Activated gamma-delta T cell (primary cell): ENCODE measurements at places on chromosomes 12 and 14.

DNA sequence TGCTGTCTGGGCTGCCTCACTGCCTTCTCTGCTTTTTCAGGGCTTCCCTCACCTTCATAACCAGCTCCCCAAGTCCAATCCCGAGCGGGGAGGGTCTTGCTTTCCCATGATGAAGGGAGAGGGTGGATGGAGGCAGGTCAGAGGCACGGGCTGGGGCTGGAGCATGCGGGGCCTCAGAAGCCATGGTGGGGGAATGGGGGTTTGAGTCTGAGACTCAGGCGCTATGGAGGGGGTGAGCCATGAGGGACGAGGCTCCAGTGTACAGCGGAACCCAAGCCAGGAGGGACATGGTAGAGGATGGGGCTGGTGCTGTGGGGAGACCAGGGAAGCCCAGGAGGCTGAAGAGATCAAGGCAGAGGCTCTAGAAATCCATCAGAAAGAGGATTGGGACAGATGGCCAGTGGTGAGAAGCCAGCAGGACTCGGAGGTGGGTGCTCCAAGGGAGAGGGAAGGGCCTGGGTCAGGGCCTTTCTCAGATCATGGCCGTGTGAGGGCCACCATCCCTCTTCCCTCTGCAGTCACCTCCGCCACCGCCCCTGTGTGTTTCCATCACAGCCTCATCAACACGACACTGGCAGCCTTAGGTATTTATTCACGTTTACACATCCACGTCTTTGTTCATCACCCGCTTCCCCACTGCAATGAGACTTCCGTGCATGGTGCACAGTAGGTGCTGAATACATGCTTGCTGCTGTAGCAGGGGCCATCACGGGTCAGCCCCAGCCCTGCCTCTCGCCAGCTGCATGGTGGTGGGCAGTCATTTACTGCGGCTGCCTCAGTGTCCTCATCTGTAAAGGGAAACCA, 144.7 kb downstream of the ADGRD1 start:
- DNase-seq = no peak

- DNase-seq = no peak
Measured at GRCh38 chr14:89746654-89747053, 207.9 kb downstream of the EFCAB11 start.

GRCh38 chr12:92560713-92561542, 141.9 kb upstream of the PLEKHG7 start:
- DNase-seq = no peak

- DNase-seq = no peak
Measured at GRCh38 chr14:32022938-32023466, 54.1 kb upstream of the ARHGAP5 start.

- DNase-seq = no peak
Measured at GRCh38 chr14:59246566-59246965, 58.1 kb downstream of the DAAM1 start.

- no peak for DNase-seq
Measured at GRCh38 chr12:111037047-111037446, 116.7 kb upstream of the MYL2 start.

- DNase-seq = no peak
Measured at GRCh38 chr14:73775339-73776193, 61.4 kb upstream of the PNMA1 start.

- DNase-seq = no peak
Measured at GRCh38 chr12:57127101-57127725, 1.1 kb upstream of the LRP1 start.

DNA sequence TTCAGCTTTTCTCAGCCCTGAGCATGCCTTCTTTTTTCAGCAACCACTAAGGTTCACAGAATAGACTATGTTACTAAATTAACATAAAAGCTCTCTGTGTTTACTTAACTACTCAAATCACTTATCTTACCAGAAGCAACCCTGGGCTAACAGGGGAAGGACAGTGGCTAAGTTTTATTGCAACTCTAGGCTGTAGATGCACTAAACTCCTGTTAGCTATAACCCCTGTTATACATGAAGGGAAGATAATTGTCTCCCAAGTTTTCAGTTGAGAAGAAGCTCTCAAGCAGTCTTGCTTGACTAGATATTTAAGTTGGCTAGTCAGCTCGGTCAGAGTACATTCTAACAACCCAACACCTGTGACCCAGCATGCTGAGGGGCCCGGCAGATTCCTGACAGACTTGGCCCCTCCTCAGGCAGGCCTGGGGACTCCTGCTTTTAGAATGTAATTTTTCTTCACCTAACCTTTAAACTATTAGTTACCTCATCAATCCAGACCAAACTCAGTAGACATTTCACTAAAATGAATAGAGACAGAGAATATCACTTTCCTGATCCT, 464.5 kb downstream of the EGLN3 start:
- DNase-seq = no peak

- DNase-seq = no peak
Measured at GRCh38 chr14:100767788-100768536, 41.3 kb downstream of the DLK1 start.

DNA sequence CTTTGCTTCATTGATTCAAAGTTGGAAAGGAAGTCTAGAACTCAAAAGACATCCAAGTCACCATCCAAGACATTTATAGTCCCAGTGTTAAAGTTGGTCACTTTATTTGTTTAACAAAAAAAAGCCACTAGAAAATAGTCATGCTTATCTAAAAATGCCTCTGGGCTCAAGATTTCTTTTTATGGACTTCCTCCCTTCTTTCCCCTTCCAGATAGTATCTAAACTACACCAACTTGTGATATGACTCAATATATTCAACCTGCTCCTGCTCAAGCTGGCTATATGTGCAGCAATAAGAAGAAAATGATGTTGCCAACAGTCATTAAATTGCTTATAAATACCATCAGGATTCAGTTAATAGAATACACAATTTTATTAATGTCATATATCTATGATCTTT, 1177.1 kb downstream of the FLRT2 start:
- no peak for DNase-seq

DNA sequence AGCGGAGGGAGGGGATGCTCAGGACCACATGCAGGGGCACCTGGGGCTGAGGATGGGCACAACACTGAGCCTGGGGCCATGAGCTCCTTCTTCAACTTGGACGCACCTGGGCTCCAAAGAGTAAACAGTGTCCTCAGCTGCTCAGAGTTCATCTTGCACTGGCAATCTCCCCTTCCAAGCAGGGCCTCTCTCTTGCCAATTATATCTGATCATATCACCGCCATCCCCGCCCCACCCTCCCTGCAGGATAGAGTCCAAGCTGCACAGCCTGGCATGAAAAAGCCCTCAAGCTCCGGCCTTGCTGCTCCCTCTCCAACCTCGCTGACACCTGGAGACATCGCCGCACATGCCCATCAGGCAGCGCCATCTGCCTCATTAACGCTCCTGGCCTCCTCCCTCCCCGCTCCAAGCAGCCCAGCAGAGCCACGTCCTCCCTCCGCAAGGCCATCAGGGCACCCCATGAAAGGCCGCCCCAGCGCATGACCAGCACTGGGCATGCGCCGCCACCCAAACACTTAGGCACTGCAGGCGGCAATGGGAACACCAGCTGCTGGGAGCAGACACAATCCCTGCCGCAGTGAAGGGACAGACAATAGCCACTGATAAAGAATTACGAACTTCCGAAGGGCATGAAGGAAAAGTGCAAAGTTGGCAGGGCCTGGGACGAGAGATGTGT, 88.8 kb downstream of the CHGA start:
- no peak for DNase-seq

DNA sequence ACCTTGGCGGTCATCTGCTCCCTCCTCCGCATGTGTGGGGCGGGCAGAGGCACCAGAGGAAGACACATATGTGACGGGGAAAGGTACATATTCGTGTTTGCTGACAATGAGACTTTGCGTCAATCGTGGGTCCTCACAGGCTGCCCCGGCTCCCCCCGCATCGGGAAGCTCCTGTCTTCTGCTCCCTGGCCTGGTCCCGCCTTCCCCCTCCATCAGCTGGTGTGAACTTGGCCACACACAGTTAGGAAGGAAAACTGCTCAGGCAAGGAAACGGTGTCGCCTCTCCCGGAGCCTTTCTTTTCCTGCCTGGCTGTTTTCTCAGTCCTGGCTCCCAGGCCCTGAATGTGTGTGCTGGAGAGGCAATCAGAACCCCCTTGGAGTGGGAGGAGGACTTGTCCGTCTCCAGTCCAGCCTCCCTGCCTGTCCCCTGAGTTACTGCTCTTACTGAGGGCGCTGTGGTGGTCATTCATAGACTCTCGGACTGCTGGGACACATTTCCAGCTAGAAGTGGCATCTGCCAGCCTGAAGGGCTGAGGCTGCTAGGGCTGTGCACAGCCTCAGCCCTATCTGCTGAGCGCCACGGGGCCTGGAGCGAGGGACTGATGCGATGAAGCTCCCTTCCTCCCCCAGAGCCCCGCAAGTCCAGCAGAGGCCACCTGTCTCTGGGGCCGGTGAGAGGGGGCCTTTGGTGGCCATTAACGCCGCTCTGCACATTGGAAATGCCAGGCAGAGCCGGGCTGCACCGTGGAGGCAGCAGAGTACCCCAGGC, 44.2 kb upstream of the TSPAN9 start:
- DNase-seq = no peak

DNA sequence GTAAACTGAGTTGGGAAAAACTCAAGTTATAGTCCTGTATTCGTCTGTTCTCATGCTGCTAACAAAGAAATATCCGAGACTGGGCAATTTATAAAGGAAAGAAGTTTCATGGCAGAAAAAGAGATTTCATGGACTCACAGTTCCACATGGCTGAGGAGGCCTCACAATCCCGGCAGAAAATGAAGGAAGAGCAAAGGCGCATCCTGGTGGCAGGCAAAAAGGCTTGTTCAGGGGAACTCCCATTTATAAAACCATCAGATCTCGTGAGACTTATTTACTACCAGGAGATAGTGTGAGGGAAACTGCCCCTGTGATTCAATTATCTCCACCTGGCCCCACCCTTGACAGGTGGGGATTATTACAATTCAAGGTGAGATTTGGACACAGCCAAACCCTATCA, 292.6 kb upstream of the SYT1 start:
- no peak for DNase-seq

DNA sequence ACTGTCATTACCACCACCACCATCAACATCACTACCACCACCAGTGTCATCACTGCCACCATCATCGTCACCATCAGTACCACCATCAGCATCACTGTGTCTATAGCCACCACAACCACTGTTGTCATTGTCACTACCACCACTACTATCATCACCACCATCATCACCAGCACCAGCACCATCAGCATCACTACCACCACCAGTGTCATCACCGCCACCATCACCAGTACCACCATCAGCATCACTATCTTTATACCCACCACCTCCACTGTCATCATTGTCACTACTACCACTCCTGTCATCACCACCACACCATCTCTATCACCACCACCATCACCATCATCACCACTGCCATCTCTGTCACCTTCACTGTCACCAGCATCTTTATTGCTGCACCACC, 60.6 kb downstream of the BEGAIN start:
- no peak for DNase-seq

- DNase-seq = no peak
Measured at GRCh38 chr14:33836900-33837577, 113.8 kb downstream of the EGLN3 start.

DNA sequence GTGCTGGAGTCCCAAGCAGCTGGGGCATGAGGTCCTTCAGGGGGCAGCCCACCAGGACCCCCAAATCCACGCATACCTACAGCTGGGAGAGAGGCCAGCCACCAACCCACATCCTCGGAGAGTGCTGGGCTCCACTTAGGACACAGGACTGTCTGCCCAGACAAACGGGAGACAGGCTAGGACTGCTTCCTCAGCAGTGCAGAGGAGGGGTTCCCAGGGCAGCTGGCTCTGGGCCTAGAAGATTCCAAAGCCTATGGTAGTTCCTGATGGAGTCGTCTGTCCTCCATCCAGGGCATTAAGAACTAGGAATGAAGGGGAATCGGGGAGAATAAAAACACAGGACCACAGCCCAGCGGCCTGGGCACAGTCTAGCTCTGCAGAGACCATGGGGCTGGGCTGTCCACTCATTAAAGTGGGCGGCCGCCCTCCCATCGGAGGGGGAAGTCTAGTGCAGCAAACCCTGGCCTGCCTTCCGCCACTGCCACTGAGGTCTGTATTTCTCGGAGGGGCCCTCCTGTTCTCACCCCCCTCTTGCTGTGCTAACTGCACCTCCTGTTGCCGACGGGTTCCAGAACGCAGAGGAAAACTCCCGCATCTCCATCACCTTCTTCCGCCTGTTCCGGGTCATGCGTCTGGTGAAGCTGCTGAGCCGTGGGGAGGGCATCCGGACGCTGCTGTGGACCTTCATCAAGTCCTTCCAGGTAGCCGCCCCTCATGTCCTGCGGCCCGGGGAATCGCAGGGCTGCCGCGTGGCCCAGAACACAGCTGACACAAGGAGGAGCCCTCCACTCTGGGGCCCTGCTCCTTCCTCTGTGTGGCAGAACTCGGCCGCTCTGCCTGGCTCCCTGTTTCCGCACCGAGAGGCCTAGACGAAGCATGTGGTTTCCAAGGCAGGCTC, 143.5 kb upstream of the FKBP4 start:
- DNase-seq = no peak

- DNase-seq = no peak
Measured at GRCh38 chr14:81415781-81416180, 15.7 kb upstream of the STON2 start.

DNA sequence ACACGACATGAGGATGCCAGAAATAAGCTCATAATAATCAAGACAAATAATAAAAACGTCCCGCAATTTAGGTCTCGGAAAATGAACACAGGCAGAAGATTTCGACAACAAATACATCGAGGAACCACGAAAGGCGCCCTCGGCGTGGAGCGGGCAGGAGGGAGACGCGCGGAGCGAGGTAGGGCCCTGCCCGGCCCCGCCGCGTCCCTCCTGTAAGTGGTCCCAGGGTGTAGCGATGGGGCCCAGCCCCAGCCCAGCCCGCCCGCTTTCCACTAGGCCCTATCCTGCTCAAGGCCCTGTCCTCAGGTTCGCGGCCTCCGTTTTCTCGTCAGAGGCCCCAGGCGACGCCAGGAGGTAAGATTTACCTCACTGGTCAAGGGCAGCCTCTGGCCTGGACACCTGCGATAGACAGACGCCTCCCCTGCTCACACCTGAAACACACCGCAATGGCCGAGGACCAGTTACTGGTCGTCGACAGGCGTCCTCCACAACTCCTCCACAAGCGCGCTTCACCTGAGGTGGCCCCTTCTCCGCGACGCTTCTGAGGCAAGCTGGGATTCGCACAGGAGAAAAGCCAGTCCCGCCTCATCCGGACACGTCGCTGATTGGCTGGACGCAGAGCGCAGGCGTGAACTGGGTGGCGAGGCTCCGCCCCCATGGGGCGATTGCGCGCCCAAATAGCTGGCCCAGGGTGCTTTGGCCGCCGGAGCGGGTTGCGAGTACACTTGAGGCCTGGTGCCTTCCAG, at the start of gene SYCP3:
Gene SYCP3 (minus strand): TSS at position 543 of the 746 bp plus-strand sequence. CDS start 1,527 bp downstream, outside the sequence.
- no peak for DNase-seq

GRCh38 chr14:64604001-64604400, 54.2 kb downstream of the PPP1R36 start:
- no peak for DNase-seq

GRCh38 chr12:3145033-3145432, 67.9 kb downstream of the TSPAN9 start:
- no peak for DNase-seq

- no peak for DNase-seq
Measured at GRCh38 chr12:129831294-129831693, 72.5 kb downstream of the TMEM132D start.

DNA sequence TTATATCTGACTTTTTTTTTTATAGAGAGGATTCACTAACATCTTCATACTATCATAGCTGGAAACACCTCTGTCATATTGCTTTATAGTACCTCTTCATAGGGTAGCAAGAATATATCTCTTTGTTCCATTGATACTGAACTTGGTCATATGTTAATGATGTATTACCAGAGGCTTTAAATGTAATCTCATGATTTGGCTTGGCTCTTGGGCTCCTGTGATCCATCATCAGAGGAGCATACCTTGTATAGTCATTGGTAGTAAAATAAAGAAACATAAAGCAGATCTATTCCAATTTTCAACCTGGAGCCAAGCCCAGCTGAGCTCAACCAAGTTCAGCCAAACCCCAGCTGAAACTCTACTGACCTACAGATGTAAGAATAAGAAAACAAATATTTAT, 43.2 kb upstream of the GRIN2B start:
- no peak for DNase-seq
